Activated T-cell treated with anti-CD3 and anti-CD28 coated beads for 48 hours (primary cell): ENCODE measurements at places on chromosomes 3 and 15.

GRCh38 chr3:73070675-73071575 is 9.5 kb downstream of the EBLN2 start:
- no peak for DNase-seq

GRCh38 chr3:31573036-31573779 is 40.5 kb downstream of the STT3B start:
- no peak for DNase-seq

DNA sequence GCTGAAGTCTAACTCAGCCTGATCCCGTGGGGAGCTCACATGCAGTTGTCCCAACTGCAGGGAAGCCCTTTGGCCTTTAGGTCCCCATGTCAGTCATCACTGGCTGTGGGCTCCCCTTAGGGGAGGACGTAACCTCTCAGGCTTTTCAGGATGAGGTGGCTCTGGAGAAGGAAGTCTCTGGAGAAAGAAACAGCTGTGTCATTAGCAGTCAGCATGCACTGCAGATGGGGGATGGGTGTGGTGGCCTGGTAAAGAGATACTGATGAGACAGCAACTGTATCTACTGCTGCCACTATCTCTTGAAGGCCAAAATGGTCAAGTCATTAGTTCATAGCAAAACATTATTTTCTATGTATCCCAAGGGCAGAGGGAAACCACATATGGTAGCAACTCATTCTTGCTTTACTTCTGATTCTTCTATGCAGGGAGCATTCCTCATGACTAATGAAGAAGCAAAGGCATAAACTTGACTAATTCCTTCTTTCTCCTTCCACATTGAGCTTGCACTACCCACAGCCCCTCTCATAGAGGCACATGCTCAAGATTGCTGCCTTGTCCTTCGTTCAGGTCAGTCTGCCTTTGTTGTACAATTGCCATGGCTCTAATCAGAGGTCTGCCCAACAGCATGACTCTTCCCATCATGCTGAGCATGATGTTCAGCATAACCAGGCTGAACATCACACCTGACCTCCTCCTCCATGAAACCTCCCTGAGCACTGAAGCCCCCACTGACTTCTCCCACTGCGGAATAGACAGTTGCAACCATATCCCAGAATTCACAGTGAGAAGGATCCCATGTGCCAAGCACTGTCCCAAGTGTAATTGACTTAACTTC is 47.8 kb upstream of the TMEM158 start:
- DNase-seq = no peak

- no peak for DNase-seq
These were observed 59.1 kb upstream of the PYDC2 start for GRCh38 chr3:191401775-191402357.

DNA sequence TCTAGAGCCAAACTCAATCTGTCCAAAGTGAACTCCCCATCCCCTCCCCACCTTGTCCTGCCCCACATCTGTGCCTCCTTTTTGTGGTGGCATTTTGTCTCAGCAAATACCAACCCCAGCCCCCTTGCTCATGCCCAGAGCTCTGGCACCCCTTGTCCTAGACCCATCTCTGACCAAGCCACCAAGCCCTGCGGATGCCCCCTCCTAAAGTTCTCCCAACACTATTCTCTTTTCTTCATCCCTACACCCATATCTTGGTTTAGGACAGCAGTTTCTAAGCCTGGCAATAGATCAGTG is 17.7 kb downstream of the ACAA1 start:
- no peak for DNase-seq

- DNase-seq = no peak
These were observed 37.5 kb upstream of the CHST2 start for GRCh38 chr3:143081844-143082778.

GRCh38 chr3:184379358-184380184 is at the start of gene CHRD:
Gene CHRD (plus strand): TSS chr3:184380054. CDS start chr3:184380319, 265 bp downstream.
- no peak for DNase-seq

DNA sequence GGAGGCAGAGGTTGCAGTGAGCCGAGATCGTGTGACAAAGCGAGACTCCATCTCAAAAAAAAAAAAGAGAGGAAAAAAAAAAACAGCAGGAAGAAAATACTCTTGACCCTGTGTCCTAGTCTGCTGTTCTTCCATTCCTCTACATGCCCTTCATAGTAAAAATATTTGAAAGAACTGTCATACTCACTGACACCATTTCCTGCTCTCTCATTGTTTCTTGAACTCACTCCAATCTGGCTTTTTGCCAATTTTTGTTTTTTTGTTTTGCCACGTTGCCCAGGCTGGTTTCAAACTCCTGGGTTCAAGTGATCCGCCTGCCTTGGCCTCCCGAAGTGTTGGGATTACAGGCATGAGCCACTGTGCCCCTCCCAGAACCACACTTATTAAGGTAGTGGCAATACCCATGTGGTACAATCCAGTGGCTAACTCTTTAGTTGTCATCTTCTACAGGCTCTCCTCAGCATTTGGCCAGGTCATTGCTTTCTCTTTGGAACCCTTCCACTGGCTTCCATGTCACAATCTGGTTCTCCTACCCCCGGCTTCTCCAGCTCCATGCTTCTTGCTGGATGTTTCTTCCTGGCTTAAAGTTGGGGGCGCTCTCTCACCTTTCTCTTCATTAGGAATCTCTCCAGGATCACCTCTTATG is 238.2 kb upstream of the C2CD4B start:
- no peak for DNase-seq

DNA sequence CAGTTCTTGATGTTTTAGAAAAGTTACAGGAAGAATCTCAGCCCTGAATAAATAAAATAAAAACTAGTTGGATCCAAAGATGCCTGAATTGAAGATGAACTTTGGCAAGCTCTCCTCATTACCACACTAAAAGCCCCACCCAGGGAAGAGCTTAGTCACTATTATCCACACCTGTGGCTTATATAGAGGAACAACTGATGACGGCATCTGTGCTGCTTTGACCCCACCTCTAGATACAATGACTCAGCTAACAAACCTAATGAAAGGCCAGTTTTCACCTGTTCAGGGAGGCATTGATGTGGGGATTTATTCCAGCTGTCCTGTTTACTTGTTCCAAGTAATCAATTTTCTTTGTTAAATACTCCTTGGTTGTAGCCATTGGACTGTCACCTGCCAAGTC is 604.7 kb upstream of the EPHA6 start:
- DNase-seq = no peak

- no peak for DNase-seq
These were observed 356.4 kb downstream of the LPP start for GRCh38 chr3:188510366-188510765.

GRCh38 chr3:103953796-103954195 is 1412.9 kb upstream of the ALCAM start:
- DNase-seq = no peak

GRCh38 chr15:63046917-63047760 is 4.6 kb downstream of the TPM1 start:
- no peak for DNase-seq

DNA sequence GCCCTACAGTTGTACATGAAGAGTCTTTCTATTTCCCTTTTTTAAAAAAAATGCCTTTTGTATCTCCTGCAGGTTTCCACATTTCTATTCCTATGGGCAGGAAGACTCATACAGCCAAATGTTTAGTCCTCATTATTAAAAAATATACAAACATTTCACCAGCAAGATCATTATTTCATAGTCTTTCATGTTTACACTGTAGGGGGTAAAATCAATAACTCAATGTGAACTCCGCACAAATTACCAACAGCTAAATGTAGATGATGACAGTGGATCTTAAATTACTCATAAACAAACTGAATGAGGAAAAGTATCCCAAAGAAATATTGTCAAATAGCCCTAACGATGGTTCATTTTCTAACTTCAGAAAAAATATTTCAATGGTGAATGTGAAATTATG is 99.5 kb downstream of the MAGI1 start:
- DNase-seq = no peak

GRCh38 chr15:92576597-92577200 is 78.9 kb downstream of the FAM174B start:
- DNase-seq = no peak

GRCh38 chr15:71336671-71337070 is 221.4 kb downstream of the THSD4 start:
- no peak for DNase-seq

GRCh38 chr3:141646760-141647561 is 91.1 kb upstream of the RNF7 start:
- no peak for DNase-seq

DNA sequence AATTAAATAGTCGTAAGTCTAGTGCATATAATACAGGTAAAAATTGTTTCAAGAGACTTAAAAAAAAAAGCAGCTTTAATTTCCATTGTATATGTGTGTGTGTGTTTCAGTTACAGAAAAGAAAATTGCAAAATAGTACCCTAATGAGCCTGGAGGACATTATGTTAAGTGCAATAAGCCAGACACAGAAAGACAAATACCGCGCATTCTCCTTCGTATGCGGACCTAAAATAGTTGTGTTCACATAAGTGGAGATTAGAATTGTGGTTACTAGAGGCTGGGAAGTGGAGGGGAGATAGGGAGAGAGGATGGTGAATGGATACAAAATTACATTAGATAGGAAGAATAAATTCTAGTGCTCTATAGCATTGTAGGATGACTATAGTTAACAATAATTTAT is 3.6 kb downstream of the MESD start:
- DNase-seq = no peak

DNA sequence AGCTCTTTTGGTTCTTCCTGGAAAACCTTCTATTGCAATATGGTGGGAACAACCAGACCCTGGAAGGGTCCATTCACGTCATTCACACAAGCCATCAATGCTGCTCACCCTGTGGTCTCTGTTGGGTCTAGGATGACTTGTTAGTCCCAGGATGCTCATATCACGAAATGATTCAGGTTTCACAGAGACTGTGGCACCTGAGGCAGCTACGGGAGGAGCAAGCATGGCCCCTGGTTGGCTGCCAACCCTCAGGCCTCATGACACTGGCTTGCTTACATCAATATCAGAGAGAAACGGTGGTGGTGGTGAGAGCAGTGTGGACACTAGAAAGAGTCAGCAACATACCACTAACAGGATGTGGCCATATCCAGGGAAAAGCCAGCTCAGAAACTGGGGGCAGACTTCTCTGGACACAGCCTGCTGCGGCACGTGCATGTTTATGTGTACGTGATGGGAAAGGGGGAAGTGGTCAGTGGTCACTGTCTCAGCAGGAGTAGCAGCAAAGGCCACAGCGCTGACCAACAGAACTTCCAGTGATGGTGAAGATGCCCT is 208.9 kb upstream of the ST8SIA2 start:
- no peak for DNase-seq

DNA sequence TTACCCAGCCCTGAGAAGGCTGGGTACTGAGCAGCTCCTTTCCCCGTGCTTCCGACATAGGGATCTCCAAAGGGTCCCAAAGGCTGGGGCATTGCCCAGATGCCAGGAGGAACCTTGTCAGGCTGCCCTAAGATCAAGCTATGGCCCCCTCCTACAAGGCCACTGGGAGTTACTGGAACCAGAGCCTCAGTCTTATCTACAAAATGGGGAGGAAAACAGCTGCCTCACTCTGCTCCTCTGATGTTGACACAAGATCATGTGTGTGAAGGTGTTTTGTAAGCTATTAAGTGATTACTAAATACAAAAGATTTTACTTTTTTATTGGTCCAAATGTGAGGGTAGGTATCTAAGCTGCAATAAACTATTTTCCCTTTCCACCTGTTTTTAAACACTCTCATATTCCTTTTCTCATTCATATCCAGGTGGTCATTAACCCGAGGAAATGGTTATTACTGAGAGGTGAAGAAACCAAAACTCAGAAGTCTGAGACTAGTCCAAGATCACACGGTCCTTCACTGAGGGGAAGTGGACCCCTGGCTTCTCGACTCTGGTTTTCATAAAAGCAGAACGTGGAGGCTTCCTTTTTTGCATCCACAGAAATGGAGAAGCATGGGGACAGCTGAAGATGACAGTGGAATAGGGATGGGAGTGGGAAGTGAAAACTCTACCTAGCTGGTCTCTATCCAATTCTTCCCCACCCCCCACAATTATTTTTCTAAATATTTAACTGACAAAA is 1.7 kb downstream of the ARPIN start:
- no peak for DNase-seq

DNA sequence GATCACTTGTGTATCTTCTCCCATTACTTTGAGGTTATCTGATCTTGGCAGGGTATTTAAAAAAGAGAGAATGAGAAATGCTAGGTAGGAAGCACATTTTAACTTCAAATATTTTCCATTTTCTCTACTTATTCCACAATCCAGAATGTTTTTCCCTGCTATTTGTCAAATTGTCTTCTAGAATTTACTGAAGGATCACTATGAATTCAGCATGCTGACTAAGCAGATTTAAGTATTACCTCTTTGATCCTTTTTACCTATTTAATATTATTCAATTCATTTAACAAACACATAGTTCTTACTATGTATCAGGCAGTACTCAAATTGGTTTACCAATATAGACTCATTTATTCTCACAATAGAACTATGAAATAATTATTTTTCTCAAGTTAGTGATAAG is 463.4 kb upstream of the ARL6 start:
- no peak for DNase-seq

DNA sequence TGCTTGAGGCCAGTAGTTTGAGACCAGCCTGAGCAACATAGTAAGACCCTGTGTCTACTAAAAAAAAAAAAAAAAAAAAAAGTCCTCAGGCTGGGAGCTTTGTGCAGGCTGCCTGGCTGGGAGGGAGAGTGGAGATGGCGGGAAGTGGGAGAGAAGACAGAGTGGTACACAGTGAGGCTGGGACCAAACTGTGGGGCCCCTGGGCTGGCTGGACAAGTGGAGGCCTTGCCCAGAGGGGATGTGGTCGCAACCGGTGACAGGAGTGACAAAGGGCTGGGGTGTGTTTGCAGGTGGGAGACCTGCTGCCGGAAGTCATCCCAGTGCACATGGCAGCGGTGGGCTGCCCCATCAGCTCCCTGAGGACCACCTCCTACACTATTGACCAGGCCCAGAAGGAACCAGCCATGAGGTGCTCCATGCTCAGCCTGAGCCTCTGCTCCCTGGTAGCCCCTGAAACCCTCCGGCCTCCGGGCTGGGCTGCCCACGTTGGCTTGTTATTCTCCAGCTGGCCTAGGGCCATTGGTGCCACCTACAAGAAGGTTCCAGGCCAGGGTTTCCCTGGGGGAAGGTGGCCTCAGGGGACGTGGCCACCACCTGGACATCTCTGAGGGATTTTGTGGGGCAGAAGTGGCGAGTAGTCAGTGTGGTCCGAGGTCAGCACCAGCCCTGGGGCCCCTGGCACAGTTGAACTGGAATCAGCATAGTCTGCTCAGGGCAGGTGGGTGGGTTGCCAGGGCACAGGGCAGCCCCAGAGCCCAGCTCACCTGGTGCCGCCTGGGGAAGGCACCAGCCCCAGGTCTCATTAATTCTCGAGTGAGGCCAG is 22.7 kb downstream of the ACAA1 start:
- DNase-seq = no peak

- no peak for DNase-seq
These were observed 42.9 kb downstream of the SIDT1 start for GRCh38 chr3:113575206-113575605.

DNA sequence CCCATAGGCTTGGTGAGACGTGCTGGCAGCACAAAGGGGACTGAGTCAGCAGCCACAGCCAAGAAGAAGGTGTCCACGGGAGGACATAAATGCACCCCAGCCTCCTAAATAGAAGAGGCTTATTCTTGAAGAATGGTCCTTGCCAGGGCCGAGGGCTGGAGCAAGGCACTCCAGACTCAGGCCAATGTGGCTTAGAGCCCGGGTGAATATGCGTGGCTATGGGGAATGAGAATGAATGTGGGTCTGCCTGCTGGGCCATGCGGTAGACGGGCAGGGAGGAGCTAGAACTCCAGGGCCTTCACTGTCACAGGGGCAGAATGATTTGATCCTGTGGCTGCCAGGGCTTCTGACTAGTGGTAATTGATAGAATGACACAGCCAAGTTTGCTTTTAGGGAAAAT is 34.0 kb downstream of the DHX30 start:
- no peak for DNase-seq
